ENCODE measurements at places on chromosomes 12 and 14.

GRCh38 chr12:30823764-30824163 lies 69.0 kb upstream of the CAPRIN2 start:
- DNase-seq: no peak

GRCh38 chr14:77843195-77843594 lies 43.3 kb downstream of the ADCK1 start:
- DNase-seq: no peak

- peak; percentile 32 for DNase-seq
Observed at GRCh38 chr14:102085948-102086708, 716 bp downstream of the HSP90AA1 start.

GRCh38 chr12:53198486-53199110 lies 8.5 kb downstream of the ITGB7 start:
- no peak for DNase-seq

DNA sequence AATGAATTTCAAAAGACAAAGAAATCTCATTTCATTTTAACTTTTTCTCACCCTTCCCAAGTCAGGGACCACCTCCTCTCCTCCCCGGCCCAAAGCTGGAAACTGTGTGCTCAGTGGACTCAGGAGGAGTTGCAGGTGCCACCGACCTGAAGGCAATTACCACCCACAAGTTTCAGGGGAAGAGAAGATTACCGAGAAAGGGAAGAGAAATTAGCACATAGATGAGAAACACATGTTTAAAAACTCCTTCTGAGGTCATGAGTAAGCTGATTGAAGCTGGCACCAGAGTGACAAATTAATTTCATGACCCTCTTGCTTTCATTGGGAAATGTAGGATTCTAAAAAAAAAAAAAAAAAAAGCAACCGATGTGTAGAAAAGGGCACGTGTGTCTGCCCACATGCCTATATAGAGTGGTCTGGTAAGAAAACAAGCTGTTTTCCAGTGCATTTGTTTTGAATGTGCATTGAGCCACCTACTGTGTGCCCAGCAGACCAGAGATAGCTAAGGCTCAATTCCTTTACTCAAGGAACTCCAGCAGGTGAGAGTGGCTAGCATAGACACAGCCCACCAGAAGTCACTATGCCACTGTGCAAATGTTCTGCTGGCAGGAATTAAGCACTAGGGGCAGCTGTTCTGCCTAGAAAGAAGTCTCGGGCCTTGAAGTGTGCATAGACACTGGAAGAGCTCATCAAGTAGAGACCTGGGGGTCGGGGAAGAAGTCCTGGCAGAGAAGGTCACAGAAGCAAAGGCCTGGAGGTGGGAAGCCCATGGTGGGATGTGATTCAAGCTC lies 30.5 kb downstream of the DPF3 start:
- no peak for DNase-seq

DNA sequence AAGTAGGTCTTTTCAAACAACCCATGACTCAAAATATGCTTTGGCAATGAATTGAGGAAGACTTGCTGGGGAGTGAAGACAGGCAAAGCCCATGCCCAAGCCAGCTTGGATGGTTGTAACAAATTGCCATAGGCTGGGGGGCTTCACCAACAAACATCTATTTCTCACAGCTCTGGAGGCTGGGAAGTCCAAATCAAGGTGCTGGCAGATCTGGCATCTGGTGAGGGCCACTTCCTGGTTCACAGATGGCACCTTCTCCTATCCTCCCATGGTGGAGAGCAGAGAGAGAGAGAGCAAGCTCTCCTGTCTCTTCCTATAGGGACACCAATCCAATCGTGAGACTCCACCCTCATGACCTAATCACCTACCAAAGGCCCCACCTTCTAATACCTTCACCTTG lies 11.3 kb downstream of the DNAH10 start:
- DNase-seq: no peak

GRCh38 chr12:69898236-69898635 lies 73.2 kb downstream of the MYRFL start:
- DNase-seq: no peak

DNA sequence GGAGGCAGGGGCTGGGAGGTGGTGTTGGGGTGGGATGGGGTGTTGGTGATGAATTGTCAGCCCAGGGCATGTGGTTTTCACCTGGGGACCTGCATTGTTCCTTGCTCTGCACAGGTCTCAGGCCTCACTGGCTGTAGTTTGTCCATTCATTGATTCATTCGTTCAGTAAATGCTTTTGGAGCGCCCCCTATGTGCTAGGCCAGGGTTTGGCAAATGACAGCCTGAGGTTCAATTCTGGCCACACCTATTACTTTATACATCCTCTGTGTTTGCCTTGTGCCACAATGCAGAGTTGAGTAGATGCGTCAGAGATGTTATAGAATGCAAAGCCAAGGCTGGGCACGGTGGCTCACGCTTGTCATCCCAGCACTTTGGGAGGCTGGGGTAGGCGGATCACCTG lies 4.7 kb downstream of the ADCK1 start:
- no peak for DNase-seq
